ENCODE measurements at places on chromosomes 11 and 22. TPM values are rescaled to one million over a fixed set of nuclear protein-coding genes. Genes with fewer than 3 reads are reported as not detected.

The CARD18 gene
- not detected for total RNA-seq

The TRPC6 gene
- total RNA-seq: 27.6 TPM

The SYNGR1 gene
- total RNA-seq: 8.4 TPM

DNA sequence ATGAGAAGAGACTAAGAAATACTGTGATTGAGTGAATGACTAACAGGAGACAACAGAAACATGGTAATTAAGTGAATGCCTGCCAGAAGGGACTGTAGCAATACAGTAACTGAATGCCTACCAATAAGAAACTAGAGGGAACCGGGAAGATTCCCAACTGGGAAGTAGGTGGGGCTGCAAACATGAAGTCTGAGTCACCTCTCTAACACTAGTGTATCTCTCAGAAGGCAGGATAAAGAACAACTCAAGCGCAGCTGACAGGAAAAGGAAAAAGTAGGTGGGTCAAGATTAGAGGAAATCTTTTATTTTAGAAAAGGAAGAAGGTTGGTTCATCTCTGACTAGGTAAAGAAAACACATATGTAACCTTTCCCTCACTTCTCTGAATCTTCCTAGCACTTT is 14.0 kb downstream of the C11orf42 start:
- no peak overlapping the region for H3K4me3 ChIP-seq
- peak overlapping the region; percentile 60 for H3K27ac ChIP-seq
- peaks cover 33% of the 10 kb centered on the region for H3K36me3 ChIP-seq
- DNase-seq: no peak

All from upper lobe of left lung (tissue), 6 donors.